ENCODE measurements at places on chromosomes 3 and 15.

- DNase-seq: no peak
Observed at GRCh38 chr3:124767264-124767663, 37.0 kb downstream of the UMPS start.

GRCh38 chr3:120198305-120198878 is 86.6 kb downstream of the GPR156 start:
- no peak for DNase-seq

DNA sequence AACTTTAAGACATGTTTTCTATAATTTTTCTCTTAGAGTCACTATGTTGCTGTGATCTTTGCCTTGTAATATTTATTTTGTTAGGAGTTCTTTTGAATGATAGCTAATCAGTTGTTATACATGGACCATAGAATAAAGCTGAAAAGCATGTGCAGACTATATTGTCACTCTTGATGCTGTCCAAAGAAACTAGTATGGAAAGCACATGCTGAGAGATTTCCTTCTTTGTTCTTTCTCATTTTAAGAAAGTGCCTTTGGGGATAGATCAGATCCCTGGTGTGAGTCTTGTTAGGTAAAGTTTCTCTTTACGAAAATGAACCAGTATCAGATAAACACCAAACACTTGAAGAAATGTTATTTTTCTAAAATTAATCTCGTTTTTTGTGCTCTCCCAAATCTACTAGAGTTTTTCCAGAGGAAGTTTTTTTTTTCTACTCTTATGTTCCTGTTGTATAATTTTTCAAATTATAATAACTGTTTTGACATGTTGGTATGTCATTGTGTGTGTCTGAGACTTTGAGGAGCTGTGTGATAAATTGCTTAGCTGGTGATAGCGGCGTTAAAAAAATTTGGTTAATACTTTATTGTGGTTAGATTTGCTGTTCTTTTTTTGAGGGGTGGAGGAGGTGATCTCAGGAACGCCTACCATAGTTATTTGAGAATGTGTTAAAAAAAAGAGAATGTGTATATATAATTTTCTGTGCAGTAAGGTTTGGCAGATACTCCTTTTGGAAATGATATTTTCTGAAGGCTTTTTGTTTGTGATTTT is 2.2 kb downstream of the PIAS1 start:
- DNase-seq: no peak

GRCh38 chr3:129424185-129424841 is 4.1 kb downstream of the EFCAB12 start:
- no peak for DNase-seq

GRCh38 chr3:62923066-62923465 is 47.9 kb upstream of the CADPS start:
- DNase-seq: no peak

DNA sequence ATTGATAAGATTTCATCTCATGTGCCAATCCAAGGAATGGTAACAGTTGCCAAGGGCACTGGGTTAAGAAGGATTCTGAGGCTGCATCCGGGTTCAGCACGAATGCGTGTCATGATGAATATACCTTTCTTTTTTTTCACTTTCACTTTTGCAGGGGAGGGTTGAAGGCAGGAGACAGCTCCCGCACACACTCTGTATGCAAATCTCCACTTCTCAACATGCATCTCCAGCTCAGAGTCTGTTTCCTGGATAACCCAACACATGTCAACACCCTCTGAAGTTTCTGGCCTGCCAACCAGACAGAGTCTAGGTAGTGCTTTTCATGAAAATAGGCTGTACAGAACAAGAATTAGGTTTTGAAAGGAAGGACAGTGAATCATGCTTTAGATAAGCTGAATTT is 21.6 kb downstream of the B4GALT4 start:
- no peak for DNase-seq

DNA sequence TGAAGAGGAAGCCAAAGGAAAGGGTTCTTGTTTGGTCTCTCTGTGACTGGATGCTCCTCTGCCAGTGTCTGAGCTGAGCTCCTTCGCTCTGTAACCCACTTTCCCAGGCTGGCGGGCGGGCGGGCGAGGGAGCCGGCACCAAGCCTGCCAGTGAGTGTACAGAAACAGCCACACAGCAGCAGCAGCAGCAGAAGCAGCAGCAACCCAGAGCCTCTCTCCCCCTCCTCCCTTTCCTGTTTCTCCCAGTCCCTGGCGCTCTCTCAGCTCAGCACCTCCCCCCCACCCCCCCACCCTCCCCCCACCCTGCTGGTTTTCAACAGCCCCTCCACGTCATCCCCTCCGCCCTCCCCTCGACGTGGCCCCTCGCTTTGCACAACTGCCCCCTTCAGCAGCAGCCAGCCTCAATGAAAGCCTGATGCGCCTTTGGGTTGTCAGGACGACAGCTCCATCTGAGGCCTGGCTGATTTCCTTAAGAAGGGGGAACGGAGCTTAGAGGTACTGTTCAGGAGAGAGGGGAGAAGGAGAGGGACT is at the start of gene LSAMP:
Gene LSAMP, minus strand, starts transcription at position 177 of the 531 bp plus-strand sequence.
- DNase-seq: no peak

DNA sequence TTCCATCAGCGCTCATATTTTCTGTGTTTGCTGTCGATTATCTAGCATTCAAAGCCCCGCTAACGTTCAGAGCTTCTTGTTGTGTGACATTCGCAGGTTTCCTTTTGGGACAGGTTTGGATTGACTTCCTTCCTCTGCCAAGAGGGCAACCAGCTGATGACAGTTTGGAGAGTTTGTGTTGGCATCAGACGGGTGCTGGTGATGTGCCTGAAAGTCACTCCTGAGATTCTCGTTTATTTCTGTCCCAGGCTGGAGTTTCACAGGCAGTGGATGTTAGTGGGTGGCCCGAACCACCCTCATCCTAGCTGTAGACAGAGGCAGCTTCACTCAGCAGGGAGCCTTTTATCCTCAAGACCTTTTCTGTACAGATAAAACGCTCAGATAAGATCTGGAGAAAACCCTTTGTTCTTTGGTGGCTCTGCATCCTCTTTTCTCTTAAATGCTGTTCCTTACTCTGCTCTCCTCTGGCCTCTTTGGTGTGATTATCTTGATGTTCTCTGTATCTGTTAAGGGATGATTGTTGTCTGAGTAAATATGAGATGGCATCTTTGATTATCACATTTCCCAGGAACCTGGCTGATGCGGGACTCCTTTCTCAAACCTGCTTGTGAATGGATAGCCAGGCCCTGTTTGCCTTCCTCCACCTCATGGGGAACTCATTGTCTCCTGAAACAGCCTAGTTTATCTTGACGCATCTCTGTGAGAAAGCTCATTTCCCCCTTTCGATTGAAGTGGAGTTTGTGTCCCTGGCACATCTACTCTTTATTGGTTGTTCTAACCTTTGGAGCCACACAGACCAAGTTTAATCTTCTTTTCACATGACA is 35.9 kb downstream of the CGNL1 start:
- no peak for DNase-seq

- DNase-seq: no peak
Observed at GRCh38 chr3:72247126-72247525, 462.2 kb upstream of the PROK2 start.

DNA sequence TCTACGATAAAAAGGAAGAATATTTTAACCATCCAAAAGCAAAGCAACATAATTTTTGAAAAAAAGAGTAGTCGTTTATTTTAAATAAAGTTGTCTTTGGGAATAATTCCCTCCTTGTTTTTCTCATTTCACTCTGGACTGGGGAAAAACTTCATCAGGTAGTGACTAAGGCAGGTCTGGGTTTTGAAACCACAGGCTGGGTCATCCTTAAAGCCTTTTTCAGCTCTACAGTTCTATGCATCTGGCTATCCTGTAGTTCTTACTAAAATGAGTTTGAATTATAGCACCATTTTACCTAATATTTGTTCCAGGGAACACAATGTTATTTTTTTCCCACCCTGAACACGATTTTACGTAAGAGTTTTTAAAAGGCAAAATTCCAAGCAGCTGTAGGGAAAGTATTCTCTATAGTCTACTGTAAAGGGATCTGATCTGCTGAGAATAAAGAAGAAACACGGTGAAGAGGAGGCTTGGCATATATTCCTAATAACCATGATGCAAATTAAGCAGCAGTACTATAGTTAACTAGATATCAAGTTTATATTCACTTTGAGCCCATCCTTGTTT is 107.7 kb downstream of the OSBPL10 start:
- no peak for DNase-seq

GRCh38 chr15:27475395-27475794 is 504.4 kb downstream of the GABRG3 start:
- DNase-seq: no peak

- no peak for DNase-seq
Observed at GRCh38 chr15:41507820-41508290, 5.8 kb downstream of the LTK start.

DNA sequence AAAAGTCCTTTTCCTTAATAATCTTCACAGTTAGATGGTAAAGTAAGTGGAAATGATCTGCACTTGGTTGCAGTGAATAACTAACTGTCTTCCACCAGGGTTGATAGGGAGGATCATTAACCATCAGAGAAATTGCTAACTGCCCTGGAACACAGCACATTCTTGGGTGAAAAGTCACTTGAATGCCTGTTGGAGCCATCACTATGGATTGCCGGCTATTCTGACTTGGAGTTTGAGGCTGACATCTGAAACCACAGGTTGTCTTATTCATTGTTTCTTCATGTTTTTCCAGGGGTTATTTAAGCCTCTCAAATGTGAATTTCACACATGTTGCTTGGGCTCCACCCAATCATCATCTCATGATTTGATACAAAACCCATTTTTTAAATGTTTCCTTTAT is 901.4 kb downstream of the MCTP2 start:
- DNase-seq: no peak

DNA sequence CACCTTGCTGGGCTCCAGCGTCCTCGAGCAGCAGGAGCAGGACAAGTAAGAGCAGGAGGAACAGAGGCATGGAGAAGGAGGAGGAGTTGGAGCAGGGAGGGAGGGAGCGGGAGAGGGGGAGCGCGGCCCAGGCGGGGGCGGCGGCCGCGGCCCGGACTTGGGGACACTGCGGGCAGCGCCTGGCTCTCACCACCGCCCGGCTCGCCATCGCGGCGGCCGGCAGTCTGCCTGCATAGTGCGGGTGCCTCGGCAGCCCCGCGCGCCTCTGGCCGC is 440 bp downstream of the DCBLD2 start:
- no peak for DNase-seq

DNA sequence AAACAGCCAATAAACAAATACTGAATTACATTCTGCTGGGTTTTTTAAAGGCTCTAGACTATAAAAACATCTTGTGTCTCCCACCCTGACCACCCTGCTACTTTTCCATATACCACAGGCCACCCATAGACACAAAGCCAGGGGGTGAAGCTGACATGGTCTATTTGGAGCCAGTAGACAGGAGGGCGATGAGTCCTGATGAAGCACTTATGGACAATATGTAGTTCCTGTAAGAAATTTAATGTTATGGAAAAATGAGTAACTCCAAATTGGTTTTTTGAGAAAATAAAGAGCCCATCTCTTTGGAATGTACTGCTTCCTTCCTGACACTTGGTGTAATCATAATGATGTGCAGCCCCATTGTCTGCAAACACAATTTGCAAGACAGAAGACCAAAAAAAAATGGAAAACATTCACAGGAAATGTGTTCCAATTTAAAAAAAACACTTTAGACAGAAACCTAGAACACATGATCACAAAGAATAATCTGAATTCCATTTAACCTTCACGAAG is 11.8 kb downstream of the SSR3 start:
- no peak for DNase-seq

DNA sequence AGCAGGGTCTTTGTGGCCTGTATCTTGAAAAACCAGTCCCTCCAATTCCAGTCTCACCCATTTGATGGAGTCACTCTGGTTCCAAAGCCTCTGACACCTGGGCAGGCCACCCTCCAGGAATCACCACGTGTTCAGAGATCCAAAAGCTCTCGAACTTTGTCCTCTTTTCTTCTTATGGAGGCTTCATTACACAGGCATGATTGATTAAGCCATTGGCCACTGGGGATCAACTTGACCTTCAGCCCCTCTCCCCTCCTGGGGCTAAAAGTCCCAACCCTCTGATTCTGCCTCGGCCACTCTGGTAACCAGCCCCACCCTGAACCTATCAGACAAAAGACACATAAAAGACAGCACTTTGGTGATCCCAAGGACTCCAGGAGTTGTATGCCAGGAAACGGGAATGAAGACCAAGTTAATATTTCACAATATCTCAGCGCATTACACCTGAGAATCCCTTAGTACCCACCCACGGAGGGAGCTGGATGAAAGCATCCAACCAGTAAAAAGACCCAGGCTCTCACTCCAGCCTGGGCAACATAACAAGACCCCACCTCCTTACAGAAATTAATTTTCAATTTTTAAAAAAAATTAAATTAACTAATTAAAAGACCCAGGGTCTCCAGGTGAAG is 23.0 kb upstream of the SSUH2 start:
- DNase-seq: no peak

DNA sequence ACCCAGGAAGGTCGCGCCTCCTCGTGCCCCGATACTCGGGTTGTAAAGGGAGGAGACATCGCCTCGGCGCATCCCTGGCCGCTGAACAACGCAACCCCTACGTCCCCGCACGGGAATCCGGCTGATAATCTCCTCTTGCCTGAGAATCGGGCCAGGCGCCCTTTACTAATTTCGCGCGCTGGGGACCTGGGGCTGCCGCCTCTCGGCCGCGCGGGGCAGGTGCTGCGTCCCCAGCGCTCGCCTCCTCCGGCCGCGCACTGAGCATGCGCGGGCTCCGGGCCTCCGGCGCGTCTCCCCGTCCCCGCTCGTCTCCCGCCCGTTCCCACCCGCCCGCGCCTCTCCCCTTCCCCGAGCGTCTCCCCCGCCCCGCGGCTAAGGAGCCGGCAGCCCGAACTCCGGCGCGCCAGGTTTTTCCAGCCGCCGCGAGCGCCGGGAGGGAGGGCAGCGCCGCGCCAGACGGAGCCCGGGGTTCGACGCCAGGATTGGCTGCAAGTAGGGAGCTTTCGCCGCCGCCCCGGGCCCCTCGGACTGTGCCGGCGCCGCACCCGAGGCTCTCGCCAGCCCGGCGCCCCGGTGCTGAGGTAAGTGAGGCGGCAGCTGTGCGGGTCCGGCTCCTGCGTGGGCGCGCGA is at the start of gene CNTN4:
Gene CNTN4, plus strand, starts transcription at position 469 of the 630 bp plus-strand sequence.
- DNase-seq: no peak

DNA sequence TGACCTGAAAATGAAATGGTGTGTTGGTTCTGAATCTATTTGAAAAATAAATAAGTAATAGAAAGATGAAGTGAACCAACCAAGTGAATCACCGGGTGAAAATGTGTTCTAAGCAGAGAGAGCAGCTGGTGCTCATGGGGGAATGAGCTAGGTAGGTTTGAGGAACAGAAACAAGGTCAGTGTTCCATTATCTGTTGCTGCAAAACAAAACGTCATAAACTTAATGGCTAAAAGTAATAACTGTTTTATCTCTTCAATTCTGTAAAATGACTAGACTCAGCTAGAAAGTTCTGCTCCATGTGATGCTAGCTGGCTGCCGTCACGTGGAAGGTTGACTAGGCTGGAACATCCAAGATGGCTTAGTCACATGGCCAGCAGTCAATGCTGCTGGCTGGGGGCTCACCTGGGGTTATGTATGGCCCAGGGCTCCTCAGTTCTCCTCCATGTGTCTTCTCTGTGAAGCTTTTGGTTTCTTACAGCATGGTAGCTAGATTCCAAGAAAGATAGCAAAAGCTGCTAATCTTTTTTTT is 13.3 kb upstream of the SH3BP5 start:
- DNase-seq: no peak

GRCh38 chr3:4751502-4752101 is 227.6 kb upstream of the BHLHE40 start:
- no peak for DNase-seq

- no peak for DNase-seq
Observed at GRCh38 chr3:135145581-135145980, 350.5 kb downstream of the EPHB1 start.

GRCh38 chr3:149368674-149369497 is 8.6 kb downstream of the TM4SF1 start:
- no peak for DNase-seq

Measured in stimulated activated CD8-positive, alpha-beta memory T cell treated with anti-CD3 and anti-CD28 coated beads, Interleukin-2, amount 100 ng/mL, for 1 hour (primary cell).